ENCODE measurements at places on chromosomes 4 and X.
A peak's percentile ranks its signal among the peaks of the same experiment; 100 is the strongest.

- DNase-seq: no peak
These were observed 53.3 kb downstream of the RFC1 start for GRCh38 chr4:39312816-39313215.

DNA sequence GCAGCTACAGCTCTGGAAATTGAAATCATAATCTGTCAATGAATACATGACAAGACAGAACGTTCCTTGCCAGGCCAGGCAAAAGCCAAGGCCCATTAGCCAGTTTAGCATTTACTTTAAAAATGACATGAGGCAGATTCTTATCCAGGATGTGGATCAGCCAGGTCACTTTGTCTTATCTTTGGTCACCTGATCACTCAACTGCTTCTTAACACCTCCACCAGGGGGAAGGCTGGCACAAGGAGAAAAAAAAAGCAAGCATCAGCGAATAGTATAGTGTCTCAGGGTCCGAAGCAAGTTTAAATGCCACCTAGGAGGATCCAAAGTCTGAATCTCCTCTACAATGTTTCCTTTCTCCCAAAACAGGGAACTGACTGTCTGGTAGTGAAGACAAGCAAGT lies 18.8 kb downstream of the ATP1B4 start:
- peak; percentile 40 for DNase-seq

DNA sequence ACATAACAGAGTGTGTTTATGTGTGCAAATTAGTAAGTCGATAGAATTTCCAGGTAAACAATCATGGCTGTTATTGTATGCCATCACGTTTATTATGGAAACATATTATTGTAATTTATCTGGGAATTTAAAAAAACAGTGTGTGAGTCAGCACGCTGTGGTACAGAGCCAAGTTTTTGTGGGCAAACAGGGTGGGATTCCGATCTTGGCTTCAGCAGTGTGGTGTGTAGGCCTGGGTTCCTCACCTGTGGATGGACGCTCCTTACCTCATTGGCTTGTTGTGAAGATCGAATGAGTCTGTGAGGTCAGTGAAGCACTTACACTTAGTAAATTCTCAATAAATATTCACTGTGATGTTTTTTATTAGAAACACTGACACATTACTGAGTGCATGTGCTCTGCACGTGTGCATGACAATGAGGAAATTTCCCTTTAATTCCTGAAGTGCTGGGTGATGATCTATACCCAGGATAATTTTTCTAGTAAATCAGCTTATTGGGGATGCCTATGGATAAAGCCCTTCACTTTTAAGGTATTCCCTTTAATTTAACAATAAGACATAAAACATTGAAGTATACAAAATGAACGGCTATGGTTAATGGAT lies 36.4 kb downstream of the SLIT2 start:
- no peak for DNase-seq

GRCh38 chr4:147923854-147924253 lies 192.0 kb downstream of the ARHGAP10 start:
- no peak for DNase-seq

- DNase-seq: no peak
These were observed 1226.6 kb upstream of the ADGRL3 start for GRCh38 chr4:59973492-59973891.

DNA sequence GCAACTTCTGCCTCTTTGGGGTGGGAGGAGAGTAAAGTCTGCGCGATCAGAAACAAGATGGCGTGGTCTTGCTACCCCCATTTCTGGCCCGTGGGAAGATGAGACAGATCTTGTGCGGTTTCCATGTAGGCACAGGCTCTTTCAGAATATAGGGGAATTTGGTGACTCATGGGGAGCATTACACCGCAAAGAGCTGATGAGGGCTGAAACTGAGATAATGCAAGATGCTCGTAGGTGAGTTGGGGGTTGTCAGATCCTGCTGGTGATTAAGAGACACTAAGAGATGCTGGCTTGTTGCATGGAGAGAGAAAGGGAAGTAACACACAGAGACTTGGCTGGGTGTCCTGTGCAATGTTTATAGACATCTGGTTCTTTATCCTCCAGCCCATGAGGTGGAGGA lies 1.5 kb downstream of the EVC start:
- DNase-seq: no peak

- no peak for DNase-seq
These were observed 159.9 kb downstream of the AASDH start for GRCh38 chr4:56227301-56227835.

- no peak for DNase-seq
These were observed 35.9 kb downstream of the ETDC start for GRCh38 chrX:135345107-135345589.

DNA sequence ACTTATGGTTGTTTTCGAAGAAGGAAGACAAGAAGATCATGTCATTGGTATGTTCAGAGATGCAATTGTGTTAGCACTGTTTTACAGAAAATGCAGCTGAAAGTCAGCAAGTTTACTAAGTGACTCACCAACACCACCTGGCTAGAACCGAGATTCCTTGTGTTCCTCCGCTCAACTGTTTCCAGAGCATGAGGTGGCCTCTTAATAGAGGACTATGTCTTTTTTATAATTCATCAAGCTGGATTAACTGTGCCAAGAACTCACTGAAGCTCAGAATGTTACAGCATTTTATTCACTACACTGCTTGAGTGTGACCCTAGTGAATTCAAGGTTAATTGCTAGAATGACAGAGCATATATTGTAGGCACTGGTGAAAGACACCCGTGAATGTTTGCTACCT lies 1573.5 kb upstream of the TENM3 start:
- no peak for DNase-seq

DNA sequence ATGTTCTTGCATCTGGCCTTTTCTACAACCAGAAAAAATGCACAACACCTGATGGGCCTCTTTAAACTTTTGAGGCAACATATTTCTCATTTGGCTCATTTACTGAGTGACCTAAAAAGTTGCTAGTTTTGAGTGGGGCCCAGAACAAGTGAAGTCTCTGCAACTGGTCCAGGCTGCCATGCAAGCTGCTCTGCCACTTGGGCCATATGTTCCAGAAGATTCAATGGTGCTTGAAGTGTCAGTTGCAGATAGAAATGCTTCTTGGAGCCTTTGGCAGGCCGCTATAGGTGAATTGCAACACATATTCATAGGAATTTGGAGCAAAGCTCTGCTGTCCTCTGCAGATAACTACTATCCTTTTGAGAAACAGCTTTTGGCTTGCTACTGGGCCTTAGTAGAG lies 66.4 kb upstream of the RLIM start:
- DNase-seq: no peak

DNA sequence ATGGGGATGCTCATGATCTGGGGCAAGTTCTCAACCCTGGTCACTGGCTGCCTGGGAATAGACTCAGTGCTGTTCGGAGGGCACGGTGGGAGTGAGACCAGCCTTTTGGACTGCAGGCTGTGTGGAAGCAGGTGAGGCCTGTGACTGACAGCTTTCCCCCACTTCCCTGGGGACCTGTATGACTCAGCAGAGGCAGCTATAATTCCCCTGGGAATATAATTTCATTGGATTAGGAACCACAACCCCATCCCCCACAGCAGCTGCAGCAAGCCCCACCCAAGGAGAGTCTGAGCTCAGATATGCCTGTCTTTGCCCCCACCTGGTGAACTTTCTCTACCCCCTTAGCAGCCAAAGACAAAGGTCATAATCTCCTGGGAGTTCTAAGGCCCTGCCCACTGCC lies 408.6 kb downstream of the PPP3CA start:
- no peak for DNase-seq

DNA sequence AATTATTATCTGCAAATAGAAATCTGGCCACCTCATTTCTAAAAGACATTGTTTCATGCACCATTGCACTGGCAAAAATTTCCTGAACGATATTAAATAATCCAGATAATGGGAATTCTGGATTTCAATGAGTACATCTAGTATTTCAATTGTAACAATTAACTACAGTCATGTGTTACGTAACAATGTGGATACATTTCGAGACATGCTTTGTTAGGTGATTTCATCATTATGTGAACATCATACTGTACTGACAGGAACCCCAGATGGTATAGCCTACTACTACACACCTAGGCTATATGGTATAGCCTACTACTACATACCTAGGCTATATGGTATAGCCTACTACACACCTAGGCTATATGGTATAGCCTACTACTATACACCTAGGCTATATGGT lies 14.8 kb downstream of the LAMTOR3 start:
- DNase-seq: no peak

DNA sequence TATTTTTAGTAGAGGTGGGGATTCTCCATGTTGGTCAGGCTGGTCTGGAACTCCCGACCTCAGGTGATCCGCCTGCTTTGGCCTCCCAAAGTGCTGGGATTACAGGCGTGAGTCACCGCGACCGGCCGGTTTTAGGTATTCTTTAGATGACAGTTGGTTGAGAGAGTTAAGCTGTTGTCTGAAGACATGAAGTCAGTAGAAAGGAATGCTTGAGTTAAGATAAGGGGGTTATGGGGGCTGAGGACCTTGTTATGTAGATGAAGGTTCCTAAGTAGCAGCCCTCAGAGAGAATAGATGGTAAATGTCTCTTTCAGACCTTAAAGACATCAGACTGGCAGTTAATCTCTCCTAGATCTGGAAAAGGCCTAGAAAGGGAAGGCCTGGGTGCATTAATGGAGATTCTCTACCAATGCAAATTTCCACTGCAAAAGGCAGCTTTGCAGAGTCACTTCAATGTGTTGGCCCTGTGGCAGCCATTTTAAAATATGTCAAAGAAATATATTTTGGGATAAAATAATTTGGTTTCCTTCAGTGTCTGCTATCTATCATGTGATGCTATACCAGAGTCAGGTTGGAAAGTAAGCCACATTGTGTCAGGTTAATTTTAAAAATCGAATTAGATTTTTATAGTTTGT lies 6.4 kb upstream of the ZNF674 start:
- no peak for DNase-seq

- no peak for DNase-seq
These were observed 546.5 kb upstream of the SMIM31 start for GRCh38 chr4:164207460-164207859.

DNA sequence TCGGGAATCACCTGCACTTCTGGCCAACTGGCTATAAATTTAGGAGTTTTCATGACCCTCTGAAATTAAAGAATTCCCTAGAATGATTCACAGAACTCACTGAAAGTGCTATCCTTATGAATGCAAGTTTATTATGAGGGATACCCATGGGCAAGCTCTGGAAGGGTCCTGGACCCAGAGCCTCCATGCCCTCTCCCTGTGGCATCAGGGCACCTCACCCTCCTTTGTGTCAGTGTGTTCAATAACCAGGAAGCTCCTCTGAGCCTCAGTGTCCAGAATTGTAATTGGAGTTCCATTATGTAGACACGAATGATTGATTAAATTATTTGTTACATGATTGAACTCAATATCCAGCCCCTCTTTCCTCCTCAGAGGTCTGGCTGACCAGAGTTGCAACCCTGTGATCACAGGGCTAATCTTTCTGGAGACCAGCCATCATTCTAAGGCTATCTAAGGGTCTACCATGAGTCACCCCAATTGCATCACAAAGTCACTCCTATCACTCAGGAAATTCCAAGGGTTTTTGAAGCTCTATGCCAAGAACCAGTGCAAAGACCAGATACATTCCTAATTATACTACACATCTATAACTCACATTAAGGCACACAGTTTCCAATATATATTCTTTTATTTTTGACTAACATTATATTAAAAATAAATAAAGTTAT lies 8.9 kb downstream of the ANXA3 start:
- peak; percentile 78 for DNase-seq

GRCh38 chr4:188778905-188779304 lies 639.7 kb downstream of the TRIML1 start:
- no peak for DNase-seq

All from PC-9 (cell line).